ENCODE measurements at places on chromosomes 3 and 15.

DNA sequence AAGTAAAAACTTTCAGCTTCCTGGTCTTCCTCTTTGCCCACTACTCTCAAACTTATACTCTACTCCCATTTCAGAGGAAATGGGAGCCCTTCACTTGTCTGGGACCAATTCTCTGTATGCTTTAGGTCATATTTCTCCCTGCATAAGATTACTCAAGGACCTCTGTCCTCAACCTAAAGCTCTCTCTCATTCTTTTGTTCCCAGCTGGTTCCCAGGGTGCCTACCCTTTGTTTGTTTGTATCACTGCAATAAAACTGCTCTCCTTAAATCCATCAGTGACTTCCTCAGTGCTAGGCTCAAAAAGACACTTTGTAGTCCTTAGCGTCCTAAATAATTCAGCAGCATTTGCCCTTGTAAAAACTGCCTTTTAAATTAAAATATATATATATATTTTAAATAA is 2.9 kb downstream of the NGRN start:
- DNase-seq, result no peak

GRCh38 chr3:70433091-70433490 is 120.7 kb upstream of the MDFIC2 start:
- DNase-seq, result no peak

DNA sequence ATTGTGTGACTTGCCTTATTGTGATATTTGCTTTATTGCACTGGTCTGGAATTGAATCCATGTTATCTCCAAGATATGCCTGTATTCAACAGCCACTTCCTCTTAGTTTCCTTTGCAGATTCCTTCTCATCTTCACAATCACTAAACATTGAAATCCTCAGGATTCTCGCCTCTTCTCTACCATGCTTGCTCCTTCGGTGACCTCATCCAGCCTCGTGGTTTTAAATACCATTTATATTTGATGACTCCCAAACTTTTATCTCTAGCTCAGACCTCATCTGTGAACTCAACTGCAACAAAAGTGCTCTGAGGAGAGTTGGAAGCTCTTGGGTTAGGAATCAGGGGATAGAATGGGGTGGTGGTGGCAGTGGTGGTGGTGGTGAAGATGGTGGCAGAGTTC is 19.9 kb downstream of the POLR2M start:
- DNase-seq, result no peak

DNA sequence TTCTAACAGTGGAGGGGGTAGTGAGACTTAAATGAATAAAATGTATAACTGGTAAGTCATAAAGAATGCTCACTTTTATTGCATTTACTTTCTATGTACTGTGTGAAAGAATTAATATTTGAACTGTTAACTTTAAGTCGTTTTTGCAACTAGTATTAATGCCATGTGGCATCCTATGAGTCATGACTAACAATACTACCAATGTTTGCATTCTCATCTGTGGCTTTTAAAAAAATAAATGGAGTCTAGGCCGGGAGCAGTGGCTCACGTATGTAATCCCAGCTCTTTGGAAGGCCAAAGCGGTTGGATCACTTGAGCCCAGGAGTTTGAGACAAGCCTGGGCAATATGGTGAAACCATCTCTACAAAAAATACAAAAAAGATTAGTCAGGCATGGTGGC is 5.2 kb downstream of the C3orf49 start:
- DNase-seq, result no peak

DNA sequence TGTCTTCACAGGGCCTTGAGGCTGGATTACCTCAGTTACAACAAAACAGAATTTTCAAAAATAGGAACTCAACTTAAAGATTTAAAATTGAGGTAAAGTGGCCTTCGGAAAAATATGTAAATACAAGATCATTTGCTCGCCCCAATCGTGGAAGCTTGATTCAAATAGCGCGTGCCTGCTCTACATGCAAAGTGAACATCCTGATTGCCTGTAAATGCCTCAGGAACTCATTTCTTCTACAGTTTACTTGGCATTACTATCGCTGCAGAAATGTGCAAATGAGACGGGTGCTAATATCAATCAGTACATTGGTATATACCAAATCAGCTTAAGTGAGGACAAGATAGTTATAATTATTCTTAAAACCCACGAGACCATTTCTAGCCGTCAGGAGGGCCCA is 159.2 kb downstream of the XXYLT1 start:
- no peak for DNase-seq

DNA sequence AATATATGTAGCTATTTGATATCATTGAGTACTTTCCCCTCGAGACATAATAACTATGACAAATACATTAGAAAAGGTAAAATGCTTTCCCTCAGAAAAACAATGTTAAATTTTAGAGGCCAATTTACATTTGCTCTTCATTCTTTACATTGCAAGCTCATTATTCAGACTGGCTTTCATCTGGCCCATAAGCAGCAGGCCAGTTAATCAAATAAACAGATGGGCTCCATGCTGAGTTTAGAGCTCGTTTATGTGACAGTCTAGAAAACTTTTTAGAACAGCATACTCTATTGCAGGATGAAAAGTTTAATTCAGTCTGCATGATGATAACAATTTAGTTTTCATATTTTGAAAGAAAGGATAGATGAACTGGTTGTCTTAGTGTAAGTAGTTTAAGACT is 150.6 kb downstream of the DUT start:
- DNase-seq, result no peak

DNA sequence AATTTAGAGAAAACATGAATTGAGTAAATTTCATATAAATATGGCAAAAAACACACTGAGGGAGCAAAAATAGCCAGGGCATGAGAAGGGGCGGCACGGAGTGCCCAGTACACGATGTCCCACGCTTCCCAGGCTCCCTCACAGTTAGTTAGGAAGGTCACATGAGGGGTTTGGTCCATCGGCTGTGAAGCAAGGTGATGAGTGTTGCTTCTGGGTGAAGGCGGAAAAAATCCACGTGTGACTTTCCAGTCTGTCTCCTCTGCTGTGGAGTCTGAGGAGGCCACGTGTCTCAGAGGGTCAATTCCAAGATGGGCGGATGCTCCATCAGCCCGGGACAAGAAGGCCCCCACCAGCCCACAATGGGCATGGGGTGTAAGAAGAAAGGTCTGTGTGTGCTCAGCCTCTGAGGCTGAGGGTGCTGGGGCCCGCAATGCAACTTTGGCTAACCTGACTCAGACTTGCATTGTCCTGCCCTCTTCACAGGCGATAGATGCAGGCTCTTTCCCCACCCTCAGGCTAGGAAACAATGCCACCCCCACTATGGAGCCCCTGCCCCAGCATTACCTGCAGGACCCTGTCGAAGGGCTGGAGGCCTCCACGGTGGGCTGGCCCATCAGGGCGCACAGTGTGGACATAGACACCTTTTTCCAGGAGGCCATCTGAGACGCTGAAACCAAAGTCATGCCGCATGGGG is 45.7 kb downstream of the GRIP2 start:
- DNase-seq, result no peak

DNA sequence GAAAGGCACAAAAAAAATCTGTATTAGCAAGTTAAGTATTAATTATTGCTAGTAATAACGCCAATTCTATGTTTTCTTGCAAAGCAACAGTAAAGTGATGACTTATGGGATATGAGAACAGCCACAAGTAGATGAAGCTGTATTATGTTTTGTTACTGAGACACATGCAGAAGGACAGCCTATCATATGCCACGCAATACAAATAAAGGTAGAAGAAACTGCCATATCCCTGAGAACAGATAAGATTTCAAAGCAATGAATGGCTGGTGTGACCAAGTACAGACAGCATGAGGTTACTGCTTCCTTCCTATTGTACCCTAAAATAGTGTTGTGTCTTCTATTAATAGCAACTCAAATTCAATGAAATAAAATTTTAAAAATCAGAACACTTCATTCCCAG is 26.7 kb downstream of the STAG1 start:
- DNase-seq, result no peak

GRCh38 chr15:50884540-50884939 is 23.9 kb upstream of the AP4E1 start:
- no peak for DNase-seq

DNA sequence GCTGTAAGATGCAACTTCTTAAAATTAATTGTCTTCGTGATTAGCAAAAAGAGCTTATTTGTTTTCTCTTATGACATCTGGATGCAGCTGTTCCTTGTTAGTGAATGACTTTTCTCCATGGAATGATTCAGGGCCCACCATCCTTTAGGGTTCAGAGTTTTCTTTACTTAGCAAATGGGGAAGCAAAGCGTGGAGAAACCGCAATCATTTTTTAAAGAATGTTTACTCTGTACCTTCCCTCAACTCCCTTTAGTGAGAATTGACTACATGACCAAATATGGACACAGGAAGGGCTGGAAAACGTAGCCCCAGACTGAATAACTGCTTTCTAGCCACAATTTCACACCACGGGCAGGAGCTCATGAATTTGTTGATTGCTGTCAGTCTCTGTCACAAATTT is 130.1 kb downstream of the EDEM1 start:
- no peak for DNase-seq

DNA sequence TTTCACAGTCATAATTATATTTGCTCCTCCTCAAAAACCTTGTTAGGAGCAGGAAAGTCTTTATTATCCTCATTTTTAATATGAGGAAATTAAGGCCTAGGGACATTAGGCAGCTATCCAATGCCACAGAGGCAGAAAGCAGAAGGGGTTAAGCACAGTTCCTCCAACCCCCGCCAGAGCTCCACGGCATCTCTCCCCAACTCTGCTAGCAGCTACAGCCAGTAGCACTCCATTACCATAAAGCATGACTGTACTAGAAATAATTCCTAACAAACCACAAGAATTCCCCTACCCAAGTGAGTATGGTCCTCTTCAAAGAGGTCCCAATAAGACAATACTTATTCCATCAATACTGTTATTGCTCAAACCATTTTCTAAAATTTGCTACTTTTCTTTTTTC is 9.8 kb downstream of the HEG1 start:
- no peak for DNase-seq

DNA sequence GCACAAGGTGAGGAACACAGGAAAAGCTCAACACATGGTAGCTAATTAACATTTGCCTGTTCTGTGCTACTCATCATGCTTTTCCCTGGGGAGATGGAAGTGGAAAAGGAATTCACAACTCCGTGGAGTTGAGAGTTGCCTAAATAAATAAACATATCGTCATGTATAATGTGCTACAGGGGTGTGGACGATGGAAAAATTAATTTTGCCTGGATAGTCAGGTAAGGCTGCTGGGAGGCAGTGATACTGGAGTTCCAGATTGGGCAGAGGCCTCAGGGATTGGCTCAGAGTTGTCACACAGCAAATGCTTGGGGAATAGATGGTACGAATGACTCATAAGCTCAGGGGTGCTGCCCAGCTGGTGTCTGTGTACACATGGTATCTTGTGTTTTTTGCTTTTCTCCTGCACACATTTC is 3.1 kb upstream of the ABHD6 start:
- no peak for DNase-seq

All from stimulated activated CD4-positive, alpha-beta T cell treated with anti-CD3 and anti-CD28 coated beads, Interleukin-1b, Interleukin-23, amount 100 ng/mL, for 1 hour (primary cell).